ENCODE measurements at places on chromosomes 2 and 18.

GRCh38 chr18:57519668-57520424, 66.7 kb downstream of the FECH start:
- DNase-seq: no peak

DNA sequence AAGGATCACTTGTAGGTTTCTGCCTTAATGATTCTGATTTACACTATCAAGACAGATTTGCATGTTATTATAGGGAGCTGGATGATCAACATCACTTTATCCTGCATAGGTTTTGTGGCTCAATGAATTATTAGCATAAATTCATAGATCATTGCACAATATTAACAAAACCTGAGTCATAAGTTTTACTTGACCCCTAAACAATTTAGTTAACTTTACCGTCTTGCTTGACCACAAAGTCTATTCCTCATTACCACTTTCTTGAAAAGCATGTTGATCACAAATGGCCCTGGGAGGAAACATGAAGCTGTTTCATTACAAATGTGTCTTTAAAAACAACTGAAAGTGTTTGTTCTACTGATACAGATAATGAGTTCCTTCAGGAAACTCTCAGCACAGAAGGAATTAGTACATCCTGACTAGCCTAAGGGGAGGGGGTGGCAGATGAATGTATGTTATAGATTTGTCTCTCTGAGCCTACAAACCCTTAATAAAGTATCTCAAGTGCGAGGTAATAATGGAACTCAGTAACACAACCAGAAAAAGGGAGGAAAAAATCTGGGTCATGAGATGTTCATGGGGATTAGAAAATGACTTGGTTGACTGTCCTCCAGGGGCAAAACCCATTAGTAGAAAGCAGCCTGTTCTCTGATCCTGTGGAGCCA, 303.4 kb downstream of the PIK3C3 start:
- no peak for DNase-seq

DNA sequence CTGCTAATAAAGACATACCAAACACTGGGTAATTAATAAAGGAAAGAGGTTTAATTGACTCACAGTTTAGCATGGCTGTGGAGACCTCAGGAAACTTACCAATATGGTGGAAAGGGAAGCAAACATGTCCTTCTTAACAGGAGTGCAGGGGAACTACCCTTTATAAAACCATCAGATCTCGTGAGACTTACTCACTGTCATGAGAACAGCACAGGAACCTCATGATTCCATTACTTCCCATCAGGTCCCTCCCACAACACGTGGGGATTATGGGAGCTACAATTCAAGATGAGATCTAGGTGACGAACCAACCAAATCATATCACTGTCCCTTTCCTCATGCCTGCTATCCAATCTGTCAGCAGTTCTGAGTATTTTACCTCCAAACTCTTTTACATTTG, 586.7 kb downstream of the TDRD15 start:
- DNase-seq: no peak

DNA sequence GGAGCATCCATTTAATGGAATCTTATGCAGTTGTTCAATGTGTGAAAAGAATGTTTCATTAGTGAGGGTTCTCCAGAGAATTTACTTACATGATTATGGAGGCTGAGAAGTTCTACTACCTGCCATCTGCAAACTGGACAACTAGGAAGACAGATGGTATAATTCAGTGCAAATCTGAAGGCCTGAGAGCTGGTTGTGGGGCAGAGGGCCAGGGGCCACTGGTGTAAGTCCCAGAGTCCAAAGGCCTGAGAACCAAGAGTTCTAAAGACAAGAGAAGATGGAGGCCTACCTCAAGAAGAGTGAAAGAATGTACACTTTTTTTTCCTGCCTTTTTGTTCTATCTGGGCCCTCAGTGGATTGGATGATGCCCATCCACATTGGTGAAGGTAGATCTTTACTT, 114.8 kb downstream of the DDX1 start:
- DNase-seq: no peak

GRCh38 chr2:854460-854859, 96.2 kb upstream of the SNTG2 start:
- DNase-seq: peak; percentile 18

DNA sequence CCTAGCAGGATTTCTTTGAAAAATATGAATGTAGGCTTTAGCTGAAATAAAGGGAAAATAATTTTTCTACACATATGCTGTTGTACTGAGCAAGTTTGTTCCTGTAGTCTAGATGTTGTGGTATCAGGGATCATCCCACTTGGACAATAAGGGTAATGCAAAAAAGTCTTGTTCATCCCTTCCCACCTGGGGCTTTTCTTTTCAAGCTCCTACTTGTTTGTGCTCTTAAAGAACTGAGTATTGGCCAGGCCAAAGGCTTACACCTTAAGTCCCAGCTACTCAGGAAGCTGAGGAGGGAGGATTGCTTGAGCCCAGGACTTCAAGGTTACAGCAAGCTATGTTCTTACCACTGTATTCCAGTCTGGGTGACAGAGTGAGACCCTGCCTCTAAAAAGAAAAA, 35.5 kb downstream of the ZC3H6 start:
- DNase-seq: no peak

DNA sequence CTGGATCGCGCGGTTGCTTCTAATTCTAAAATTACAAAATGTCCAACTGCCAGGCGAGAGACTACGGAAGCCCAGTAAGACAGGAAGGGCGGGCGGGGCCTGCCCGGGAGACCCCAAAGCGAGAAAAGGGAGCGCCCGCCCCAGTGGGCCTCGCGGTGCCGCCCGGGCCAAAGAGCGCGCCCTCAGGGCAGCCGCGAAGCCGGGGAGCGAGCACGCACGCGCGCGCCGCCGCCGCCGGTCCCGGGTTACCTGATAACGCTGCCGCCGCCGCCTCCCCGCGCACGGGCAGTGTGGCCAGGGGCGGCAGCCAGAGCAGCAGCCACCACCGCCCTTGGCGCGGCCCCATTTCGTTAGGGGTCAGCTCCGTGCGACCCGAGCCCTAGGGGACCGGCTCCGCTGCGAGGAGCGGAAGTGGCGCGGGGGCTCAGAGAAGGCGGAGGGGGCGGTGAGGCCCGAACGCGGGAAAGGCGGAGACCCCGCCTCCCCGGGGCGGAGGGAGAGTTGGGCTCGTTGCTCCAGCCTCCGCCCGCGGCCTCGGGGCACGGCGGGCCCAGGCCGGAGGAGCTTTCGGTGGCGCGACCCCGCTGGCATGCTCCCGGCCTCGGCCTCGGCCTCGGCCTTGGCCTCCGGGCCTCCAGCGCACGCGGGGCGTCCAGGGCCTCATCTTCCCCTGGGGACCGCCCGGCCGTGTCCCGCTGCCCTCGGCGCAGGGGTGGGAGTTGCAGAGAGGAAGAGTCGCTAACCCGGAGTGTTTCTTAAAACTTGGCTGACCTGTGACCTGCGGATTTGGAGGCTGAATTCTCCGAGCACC, at the start of gene NEMP2:
NEMP2 (minus strand) TSS at position 413 of the 811 bp plus-strand sequence; CDS start at position 346, 67 bp downstream.
- DNase-seq: peak; percentile 43

DNA sequence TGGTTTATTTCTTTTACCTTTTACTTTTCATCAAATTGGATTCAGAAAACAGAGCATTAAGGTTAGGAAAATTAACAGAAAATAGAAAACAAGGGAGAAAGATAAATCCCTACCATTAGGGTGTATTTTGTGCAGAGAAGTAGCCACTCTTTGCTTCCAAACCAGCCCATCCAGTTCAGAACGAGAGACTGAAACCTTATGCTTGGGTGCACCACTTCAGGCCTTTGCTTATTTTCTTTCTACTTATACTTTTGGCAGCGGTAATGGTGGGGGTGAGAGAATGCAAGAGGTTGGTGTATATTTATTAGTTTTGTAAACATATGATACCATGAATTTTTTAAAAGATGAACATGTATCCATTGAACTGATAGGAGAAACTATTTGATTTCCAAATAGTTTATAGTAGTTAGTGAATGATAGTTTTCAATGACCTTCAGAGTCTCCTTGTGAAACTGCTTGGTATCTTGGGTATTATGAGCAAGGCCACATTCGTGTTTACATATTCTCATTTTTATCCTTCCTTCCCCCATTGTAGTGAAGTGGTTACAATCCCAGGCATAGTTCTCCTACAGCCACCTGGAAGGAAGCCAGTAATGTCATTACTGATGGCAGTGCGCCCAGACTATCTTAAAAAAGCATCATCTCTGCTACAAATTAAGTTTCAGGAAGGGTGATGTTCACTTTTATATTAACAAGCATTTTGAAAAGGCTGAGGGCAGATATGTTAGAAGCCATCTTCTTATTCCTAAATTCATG, 60.8 kb downstream of the MFSD6 start:
- DNase-seq: peak; percentile 96

DNA sequence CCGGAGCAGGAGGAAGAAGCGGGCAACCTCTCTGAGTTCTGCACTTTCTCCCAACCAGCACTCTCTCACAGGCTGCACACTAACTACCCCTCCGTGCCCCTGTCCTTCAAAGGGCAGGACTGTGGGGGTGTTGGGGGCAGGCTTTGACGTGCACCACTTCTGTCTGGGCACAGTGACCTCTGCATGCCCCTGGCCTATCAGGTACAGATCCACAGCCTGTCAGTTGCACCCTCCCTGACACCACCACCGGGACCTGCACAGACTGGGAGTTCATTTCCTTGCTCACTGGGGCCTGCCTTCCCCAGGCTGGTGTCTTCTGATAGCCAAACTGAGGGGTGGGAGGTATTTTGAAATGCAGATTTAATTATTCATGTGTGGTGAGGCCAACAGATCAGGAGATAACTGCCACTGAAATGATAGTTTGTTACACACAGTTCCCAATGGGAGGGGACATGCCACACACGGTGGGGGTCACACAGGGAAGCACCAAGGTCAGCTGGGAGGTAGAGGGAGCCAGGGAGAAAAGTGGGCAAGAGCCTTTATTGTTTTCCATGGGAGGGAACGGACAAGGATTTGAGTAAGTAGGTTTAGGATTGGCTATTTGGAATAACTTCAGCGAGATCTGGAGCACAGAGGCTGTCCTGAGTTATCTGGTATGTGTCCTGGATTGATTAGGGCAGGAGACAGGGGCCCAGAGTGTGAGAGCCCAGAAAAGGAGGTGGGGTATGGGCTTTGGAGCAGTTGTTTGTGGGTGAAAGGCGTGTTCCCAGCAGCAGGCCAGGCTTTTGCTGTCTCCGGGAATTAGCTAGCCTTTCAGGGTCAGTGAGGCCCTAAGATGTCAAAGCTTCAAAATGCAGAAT, 251.6 kb downstream of the AFF3 start:
- DNase-seq: no peak

DNA sequence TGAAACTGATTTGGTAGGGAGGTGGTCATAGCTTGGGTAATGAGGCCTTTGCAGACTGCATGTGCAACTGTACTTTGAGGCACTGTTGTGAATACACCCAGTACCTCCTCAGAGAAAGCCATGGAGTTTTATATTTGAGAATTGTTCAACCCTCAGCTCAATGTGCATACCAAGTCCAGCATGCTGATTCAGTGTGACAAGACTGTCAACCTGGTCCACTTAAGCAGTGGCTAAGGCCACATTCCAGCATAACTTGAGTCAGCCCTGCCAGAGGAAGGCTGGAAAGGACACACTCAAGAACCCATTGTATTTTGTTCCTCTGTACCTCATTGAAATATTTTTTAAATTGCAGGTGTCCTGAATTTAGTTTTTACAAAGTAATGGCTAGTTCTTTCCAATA, 121.8 kb upstream of the HNMT start:
- no peak for DNase-seq

GRCh38 chr18:74264303-74265020, 27.3 kb downstream of the CYB5A start:
- DNase-seq: no peak

GRCh38 chr2:176637142-176637485, 367.9 kb downstream of the MTX2 start:
- no peak for DNase-seq

DNA sequence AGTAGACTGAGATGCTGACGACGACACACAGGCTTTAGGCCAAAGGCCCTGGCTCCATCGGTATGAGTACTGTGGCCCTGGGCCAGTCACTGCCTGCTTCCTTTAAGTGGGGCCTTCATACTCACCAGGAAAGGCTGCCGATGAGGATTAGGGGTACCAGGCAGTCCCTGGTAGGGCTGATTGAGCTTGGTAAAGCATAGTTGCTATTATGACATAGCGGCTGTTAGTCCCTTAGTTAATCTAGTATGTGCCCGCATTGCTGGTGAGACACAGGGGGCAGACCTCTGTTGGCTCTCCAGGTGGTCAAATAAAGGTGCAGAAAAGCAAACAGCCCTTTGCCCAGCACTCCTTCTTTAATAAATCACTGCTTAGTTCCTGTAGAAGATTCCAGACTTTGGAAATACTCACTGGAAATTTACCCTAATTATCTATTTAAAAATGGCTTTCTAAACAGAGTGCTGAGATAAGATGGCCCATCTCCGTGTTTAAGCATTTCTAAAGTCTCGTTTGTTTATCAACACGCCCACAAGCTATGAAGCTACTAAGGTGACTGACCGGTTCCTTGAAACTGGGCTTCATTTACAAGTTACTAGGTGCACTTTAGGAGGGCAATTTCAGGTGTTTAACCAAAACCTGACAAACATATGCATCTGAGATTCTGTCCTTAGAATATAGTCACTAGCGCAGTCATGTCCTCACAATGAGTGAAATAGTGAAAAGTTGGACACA, 8.7 kb upstream of the BIN1 start:
- no peak for DNase-seq

GRCh38 chr18:74368901-74369705, 53.5 kb downstream of the C18orf63 start:
- DNase-seq: no peak

- DNase-seq: no peak
These were observed 9.2 kb upstream of the CCDC141 start for GRCh38 chr2:179059026-179059700.

- no peak for DNase-seq
These were observed 8.3 kb upstream of the KLF11 start for GRCh38 chr2:10035053-10035422.

- no peak for DNase-seq
These were observed 45.6 kb downstream of the ATOH8 start for GRCh38 chr2:85799215-85799956.

GRCh38 chr18:69518989-69519388, 118.3 kb downstream of the DOK6 start:
- peak; percentile 4 for DNase-seq

- DNase-seq: peak; percentile 37
These were observed 185.5 kb downstream of the KCNS3 start for GRCh38 chr2:18063826-18064470.

GRCh38 chr2:102251042-102251848, 60.1 kb upstream of the IL1RL1 start:
- DNase-seq: no peak

- no peak for DNase-seq
These were observed 42.4 kb downstream of the BIRC6 start for GRCh38 chr2:32399221-32399620.

- no peak for DNase-seq
These were observed 16.6 kb downstream of the SERPINE2 start for GRCh38 chr2:224022486-224022885.

DNA sequence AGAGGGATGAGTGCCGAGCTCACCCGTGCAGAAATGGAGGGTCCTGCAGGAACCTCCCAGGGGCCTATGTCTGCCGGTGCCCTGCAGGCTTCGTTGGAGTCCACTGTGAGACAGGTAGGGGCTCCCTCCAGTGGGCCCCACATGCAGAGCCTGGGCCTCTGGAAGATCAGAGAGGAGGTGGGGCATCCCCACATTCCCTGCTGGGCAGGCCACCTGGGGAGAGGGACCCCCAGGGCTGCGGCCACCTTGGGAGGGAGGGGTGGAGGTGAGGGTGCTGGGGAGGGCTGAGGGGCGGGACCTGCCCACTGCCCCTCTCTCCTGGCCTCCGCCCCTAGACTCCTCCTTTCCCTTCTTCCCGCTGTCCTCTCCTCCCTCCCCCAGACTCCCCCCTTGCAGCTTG, 38.5 kb downstream of the MTERF4 start:
- no peak for DNase-seq

- DNase-seq: peak; percentile 96
These were observed 102.9 kb downstream of the TANC1 start for GRCh38 chr2:159071190-159071915.

All from AG10803 (cell line).